ENCODE measurements at places on chromosomes 3 and 15.

- DNase-seq: no peak
These were observed 60.6 kb downstream of the CYP11A1 start for GRCh38 chr15:74306781-74307217.

DNA sequence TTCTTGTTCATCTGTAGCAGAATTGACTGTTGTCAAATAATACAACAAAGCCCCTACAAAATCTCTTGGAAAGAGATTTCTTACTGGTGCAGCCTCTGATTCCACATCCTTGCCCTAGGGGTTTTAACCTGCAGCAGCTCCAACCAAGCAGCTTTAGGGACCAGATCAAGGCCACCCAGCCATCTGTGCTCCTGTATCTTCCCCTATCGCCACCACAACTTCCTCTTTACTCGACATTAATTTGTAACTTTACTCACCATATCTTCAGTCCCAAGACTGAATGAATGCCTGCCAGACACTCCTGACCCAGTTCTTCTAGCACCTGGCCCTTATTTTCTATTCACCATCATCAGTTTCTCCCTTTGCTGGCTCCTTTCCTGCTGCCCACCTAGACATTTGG, 156.6 kb upstream of the IL12A start:
- DNase-seq: no peak

GRCh38 chr3:123521179-123521969, 63.5 kb downstream of the HACD2 start:
- DNase-seq: no peak

DNA sequence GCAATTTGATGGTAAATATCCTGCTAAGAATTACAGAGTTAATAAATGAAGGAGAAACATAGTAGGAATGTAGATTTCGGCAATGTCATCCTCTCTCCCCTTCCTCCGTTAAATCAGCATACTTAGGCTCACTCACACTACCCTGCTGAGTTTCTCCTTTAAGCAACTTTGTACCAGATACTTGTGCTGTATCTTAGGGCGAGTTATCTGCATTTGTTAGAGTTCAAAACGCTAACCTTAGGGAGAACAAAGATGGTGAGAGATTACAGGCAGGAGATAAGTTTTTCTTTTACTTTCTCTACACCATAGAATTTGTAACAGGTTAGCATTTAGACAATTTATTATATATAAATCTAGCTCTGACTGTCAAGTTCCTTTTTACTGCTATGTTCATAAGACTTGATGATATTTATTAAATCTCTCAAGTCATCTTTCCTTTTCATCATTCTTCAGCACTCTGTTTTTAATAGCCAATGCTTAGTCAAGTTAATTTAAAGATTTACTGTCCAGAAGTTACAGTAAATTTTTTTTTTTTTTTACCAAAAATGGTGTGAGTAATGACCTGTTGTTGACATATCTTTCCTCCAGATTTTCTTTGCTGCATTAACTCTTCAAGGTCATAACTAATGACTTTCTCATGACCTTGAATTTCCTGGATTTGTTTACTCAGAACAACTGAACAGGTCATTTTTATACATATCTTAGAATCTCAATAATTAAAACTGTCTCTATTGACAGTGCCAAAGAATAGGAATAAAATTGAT, 22.2 kb downstream of the SUCNR1 start:
- no peak for DNase-seq

- DNase-seq: no peak
These were observed at the start of gene PRR20G for GRCh38 chr3:127287840-127288239. TSS of gene PRR20G (minus strand) at chr3:127288046. CDS start at chr3:127287365, 681 bp downstream.

DNA sequence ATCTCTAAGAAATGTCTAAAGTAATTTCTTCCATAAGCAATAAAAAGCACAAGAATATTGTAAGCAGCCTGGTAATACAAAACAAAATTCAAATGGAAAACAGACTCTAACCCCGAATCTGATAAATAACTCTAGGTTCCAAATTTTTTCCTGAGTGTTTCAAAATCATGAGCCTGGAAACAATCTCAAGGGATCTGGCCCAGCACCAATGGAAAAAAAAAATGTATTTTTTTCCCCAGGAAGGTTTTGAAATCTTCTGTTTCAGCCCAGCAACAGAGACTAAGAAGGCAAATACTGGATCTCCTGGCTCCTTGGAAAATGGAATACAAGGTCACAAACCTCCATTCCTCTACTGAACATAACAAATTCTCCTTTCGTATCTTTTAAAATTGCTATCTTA, 13.0 kb downstream of the TBC1D2B start:
- DNase-seq: no peak

DNA sequence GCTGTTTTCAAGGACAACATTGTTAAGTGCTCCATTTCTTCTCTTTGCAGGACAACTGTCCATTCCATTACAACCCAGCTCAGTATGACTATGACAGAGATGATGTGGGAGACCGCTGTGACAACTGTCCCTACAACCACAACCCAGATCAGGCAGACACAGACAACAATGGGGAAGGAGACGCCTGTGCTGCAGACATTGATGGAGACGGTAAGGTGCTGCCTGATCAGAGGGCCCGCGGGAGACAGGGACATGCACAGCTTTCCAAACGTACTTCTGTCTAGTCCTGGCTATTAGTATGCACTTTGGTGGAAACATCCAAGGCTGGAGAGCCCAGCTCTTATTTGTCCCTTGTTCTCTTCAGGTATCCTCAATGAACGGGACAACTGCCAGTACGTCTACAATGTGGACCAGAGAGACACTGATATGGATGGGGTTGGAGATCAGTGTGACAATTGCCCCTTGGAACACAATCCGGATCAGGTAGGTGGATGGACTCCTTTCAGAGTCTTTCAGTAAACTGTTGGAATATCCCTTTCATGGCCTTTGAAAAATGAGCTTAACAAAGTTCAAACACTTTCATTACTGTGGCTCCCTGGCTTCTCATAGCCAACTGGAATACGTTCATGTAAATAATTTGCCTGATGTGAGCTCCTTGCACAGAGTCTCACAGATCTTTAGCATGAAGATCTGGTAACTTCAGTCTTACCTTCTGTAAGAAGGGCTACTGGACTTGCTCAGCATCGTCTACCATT, 10.4 kb downstream of the THBS1 start:
- DNase-seq: no peak

- DNase-seq: no peak
These were observed 18.4 kb downstream of the ANKDD1A start for GRCh38 chr15:64930019-64930652.

Data from NCI-H2171 treated with DMSO at 0.1 percent for 48 hours (cell line).